ENCODE measurements at places on chromosomes 13 and 19.

DNA sequence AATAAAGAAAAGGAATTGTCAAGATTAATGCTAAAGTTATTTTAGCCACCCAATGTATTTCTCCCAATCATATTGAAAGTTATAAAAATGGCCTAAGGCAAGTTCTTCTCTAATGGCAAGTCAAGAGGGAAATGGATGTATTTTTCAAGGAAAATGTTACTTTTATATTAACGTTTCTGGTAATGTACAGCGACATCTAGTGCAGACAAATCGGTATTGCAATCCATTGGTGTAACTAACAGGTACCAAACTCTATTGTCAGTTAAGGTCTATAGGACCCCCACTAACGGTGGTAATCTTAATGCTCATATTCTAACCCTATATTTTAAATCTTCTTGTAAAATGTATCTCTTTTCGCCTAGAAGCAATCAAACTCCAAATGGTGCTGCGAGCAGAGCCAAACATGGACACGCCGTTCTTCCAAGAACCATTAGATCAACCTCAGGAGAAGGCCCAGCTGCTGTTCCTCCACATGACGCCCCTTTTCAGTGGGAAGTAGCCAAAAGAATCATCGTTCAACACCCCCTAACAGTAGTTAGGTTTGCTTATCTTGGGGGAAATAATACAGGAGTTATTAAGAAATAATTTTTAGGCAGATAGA, 98.5 kb upstream of the PABPC3 start:
- no peak for DNase-seq

DNA sequence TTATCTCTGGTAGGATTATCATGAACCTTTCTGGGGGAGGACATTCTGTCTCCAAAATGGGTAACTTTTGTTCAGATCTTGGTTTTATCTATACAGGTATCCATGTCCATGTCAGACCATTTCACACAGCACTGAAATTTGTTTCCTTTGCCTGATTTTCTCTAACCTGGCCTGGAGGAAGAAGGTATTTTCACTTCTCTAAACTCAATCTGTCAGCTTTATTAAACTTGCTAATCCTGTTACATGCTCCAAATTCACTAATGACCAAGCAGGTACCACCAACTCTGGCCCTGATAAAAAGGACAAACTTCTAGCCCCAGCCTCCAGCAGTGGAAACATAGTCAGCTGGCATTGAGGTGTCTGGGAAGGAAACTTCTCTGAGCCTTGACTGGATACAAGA, 234.4 kb downstream of the DNAJC15 start:
- DNase-seq = no peak

DNA sequence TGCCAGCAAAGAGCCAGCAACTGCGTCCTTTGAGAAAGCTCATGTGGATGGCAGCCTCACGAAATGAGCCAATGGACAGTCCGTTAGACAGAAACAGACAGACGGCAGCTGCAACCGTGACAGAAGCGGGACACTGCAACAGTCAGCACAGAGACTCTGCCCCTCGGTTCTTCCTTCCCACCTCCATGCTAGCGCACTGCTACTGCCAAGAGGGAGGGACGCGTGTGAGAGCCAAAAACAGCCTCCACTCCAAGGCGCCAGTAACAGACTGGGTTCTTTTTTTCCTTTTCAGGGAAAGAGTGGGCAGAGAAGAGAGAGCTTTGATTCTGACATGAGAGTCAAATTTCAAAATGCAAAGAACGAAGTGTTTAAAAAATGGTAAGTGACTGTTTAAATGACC, 77.5 kb downstream of the SERP2 start:
- no peak for DNase-seq

GRCh38 chr13:65724226-65724625, 1505.9 kb downstream of the PCDH9 start:
- DNase-seq = no peak

GRCh38 chr19:58578012-58578925, 5.1 kb upstream of the MZF1 start:
- DNase-seq = no peak

DNA sequence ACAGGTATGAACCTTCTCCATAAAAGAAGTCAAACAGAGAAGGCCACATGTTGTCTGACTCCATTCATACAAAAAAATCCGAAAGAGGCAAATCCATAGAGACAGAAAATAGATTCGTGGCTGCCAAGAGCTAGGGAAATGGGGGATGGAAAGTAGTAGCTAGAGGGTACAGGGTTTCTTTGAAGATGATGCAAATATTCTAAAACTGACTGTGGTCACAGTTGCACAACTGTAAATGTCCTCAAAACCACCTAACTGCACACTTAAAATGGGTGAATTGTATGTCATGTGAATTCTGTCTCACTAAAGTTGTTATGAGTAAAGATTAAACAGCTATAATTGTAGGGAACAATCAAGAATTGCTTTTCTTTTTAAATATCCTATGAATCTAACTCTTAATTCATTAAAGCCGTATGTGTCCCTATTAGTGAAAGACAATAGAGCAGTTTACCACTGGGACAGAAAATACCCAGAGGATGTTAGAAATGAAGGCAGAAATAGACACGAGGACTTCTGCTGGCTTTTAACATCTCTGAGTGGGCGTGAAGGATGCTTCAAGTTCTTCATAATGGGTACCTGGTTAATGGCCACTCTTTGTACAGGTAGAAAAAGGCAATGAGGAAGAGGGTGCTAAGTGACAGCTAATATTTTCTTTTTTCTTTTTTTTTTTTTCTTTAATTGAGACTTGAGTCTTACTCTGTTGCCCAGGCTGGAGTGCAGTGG, 21.2 kb downstream of the INSR start:
- peak; percentile 14 for DNase-seq

DNA sequence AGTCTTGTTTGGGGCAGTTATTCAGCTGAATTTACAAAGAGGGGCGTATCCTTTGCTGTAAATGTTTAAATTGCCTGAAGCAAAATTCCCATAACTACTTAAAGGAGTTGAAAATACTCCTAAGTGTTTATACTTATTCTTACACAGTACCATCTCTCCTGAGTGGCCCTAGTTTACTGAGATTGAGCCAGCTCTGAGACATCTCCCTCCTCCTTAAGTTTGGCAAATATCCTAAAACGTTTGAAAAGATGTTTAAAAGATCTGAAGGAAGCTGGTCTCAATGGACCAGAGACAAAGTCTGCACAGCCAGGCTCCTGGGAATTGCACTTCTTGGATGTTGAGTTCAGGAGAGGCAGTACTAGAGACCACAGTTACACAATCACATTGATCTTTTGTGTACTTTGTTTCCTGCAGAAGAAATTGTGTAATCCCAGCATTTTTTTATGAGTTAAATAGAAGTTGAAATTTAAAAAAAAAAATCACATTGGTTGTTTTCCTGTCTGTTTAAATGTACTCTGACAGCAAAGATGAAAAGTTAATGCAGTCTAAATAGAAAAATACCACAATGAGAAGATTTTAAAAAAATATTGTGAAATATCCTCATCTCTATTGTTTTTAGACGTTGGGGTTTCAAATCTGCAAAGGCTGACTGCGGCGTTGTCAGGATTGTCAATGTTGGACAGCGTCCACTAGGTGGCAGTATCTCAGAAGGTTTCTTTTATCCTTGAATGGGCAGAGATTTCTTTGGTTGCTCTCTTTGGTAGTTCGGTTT, 20.7 kb downstream of the TNFSF11 start:
- DNase-seq = peak; percentile 16

DNA sequence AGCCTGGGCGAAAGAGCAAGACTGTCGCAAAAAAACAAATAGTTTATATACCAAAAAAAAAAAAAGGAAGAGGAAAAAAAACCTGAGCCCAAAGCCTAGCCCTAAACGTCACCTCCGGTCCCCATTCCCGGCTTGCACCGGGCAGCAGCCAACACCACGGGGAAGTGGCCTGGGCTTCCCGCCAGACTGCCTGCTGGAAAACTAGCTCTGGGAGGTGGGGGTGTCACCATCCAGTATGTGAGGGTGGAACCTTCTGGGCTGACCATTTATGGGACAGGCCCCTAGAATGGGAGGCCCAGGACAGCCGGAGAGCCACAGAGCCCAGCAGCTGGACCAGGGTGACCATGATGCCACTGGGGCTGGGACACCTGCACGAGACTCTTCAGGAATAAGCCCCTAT, 37.3 kb downstream of the IL12RB1 start:
- DNase-seq = no peak

DNA sequence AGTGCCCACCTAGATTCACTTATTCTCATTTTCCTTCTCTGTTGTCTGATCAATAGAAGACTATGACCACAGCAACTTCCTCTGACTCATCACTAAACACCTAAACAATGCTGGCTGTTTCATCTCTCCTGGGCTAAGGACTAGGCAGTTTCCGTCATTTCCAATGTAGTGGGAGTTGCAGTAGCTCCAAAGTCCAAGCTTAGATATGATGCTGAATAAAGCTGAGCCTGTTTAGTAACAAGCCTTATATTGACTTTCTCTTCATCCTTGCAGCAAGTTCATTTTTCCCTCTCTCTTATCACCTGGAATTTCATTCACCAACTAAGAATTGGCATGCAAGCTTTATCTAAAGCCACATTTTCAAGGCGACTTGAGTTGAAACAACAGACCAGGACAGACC, 53.5 kb upstream of the PCDH9 start:
- no peak for DNase-seq

DNA sequence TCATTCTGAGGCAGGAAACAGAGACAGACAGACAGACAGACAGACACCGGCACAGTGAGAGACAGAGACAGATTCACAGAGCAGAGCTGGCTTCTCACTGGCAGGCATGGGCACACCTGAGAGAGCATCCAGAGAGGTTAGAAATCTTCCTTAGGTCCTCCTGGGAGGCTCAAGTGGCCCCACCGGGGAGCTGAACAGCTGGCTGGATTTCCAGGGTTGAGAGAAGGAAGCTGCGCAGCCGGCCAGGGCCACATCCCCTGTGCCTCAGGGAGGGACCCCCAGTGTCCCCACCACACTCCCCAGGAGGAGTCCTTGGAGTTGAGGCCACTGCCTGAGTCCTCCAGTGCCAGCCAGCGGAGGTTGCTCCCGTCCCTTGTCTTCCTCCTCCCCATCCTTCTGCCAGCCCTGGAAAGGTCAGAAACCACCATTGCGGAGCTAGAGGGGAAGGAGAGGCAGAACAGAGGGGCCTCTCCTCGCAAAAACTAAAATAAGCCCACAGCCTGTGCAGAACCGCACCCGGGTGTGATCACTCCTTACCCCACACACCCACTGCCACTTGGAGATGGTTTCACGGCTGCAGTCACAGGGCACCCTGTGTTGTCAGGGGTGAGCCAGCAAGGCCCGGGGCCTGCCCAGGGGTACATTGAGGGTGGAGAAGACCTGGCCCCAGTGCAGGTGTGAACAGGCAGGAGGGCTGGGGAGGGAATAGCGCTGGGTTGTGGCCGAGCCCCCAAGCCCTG, 4.2 kb downstream of the FFAR3 start:
- DNase-seq = no peak

DNA sequence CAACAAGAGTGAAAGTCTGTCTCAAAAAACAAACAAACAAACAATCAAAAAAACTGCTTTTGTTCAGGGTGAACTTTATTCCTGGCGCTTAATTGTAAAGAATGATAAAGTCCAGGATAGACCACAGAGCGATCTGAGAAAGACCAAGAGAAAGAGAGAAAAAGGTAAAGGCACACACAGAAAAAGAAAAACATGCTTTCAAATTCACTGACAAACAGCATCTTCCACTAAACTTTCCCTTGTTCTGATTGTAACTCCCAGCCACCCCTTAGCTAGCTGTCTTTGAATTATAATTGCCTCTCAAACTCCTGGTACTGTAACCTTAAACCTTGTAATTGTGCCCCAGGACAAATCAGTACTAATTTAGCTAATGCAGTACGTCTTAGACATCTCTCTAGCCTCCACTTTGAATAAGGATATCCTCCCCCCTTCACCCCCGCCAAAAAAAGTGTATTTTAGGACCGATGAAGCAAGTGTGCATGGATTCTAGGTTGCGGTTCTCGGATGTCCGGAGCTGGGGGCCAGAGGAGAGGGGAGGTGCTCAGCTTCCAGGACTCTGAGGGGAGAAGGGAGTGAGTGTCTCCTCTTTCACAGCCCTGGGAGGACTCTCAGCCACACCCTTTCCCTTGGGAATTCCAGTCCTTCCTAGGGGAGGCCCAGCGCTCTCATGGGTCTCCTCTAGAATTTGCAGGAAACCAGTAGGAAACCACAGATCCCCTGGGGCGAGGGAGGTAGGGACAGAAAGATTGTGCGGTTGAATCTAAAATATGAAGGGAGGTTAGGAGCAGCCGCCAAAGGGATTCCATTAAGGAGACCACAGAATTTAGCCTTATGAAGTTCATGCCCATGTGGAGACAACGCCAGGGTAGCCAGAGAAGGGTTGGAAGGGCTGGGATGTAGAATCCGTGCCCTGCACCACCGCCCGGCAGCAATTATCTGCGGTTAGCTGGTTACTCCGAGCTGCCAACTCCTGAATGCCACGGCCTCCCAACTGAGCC, 19.7 kb downstream of the ZNF536 start:
- no peak for DNase-seq

- no peak for DNase-seq
Measured at GRCh38 chr19:35253316-35254286, 4.8 kb downstream of the LSR start.

DNA sequence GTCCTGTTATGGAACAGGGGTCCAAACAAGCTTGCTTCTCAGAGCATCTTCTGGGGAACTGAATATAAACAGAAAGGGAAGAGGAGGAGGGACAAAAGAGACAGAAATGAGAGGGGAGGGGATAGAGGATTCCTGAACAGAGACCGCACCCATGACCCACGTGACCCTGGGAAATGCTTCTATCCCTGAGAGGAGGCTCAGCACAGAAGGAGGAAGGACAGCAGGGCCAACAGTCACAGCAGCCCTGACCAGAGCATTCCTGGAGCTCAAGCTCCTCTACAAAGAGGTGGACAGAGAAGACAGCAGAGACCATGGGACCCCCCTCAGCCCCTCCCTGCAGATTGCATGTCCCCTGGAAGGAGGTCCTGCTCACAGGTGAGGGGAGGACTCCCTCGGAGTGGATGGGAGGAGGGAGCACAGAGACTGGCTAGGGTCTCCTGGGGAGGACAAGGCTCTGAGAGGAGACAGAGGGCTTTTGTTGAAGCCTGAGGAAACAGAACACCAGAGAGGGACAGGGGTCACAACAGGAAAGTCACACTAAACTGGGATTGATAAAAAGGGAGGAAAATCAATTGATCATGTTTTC, at the start of gene CEACAM6:
TSS of gene CEACAM6 (plus strand) at position 203 of the 586 bp plus-strand sequence. CDS start at position 312, 109 bp downstream.
- DNase-seq = no peak

DNA sequence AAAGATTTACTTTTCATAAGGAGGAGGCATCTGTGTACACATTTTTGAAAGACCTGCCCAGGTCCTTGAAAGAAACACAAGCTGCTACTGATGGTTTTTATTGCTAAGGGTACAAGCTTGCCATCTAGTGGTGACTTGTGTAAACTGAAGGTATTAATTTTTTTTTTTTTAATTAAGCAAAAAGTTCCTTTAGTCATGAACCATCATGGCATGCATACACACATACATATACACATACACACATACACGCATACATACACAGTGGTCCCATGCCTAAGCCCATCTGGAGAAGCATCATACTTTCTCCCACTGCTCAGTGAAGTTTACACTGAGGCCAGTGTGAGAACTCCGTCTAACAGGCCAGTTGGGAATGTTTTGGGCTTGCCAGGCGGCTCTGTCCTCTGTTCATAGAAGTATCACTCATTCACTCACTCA, 312.5 kb downstream of the DCLK1 start:
- DNase-seq = no peak

DNA sequence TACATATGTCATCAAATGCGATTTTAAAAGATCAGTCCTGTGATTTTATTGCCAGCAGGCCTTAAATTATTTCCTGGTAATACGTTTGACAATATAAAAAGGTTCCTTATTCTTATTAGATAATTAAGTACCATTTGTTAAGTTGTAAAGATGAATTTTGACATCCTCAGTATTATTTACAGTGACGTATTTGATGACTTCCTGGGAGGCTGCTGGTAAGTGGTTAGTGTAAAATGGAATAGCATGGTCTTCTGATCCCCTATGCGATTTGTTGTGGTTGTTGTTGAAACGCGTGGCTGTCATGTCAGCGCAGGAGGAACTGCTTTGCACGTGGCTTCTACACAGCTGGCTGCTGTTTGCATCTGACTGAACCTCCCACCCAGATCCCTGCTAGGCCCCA, 99.7 kb downstream of the DCLK1 start:
- no peak for DNase-seq

All from NCI-H187 (cell line).